A549 treated with Hydrocortisone at 1 μM for 4 hours (cell line): ENCODE measurements at places on chromosomes 4 and X. TPM values are rescaled to one million over a fixed set of nuclear protein-coding genes. Genes with fewer than 3 reads are reported as not detected.

The TRIM61 gene
- not detected in 5 replicates for total RNA-seq

The MID2 gene
- 7.1 to 10.4 TPM (median 7.9 TPM) in 5 replicates for total RNA-seq

The RHOXF2 gene
- total RNA-seq: not detected in 5 replicates

The MAGEC1 gene
- total RNA-seq: 0.02 to 0.05 TPM (median 0.02 TPM) in 3 of 5 replicates, not detected in the others

The CLDN22 gene
- not detected in 5 replicates for total RNA-seq

The FAM9C gene
- 0.03 to 0.23 TPM in 2 of 5 replicates, not detected in the others for total RNA-seq

The FGD1 gene
- 5.3 to 7.0 TPM (median 6.5 TPM) in 5 replicates for total RNA-seq

The HDAC6 gene
- total RNA-seq: 25.3 to 30.4 TPM (median 28.9 TPM) in 5 replicates

The AR gene
- total RNA-seq: 2.7 to 3.8 TPM (median 3.2 TPM) in 5 replicates

The P2RY4 gene
- 0.05 to 0.06 TPM in 2 of 5 replicates, not detected in the others for total RNA-seq

The RIPPLY1 gene
- total RNA-seq: 0.10 to 0.12 TPM in 2 of 5 replicates, not detected in the others

The ANKRD50 gene
- 3.4 to 7.5 TPM (median 5.6 TPM) in 5 replicates for total RNA-seq

The ART3 gene
- not detected in 5 replicates for total RNA-seq

The FHIP1A gene
- 0.05 to 0.64 TPM (median 0.17 TPM) in 5 replicates for total RNA-seq

The CXorf49 gene
- not detected in 5 replicates for total RNA-seq

The TIGD2 gene
- 4.6 to 8.6 TPM (median 5.7 TPM) in 5 replicates for total RNA-seq

The TRMT44 gene
- total RNA-seq: 6.3 to 7.5 TPM (median 6.6 TPM) in 5 replicates
